MM.1S (cell line): ENCODE measurements at places on chromosomes 1 and 21.
A peak's percentile ranks its signal among the peaks of the same experiment; 100 is the strongest.

- DNase-seq = no peak
Measured at GRCh38 chr21:38741950-38742256, 63.8 kb upstream of the ETS2 start.

DNA sequence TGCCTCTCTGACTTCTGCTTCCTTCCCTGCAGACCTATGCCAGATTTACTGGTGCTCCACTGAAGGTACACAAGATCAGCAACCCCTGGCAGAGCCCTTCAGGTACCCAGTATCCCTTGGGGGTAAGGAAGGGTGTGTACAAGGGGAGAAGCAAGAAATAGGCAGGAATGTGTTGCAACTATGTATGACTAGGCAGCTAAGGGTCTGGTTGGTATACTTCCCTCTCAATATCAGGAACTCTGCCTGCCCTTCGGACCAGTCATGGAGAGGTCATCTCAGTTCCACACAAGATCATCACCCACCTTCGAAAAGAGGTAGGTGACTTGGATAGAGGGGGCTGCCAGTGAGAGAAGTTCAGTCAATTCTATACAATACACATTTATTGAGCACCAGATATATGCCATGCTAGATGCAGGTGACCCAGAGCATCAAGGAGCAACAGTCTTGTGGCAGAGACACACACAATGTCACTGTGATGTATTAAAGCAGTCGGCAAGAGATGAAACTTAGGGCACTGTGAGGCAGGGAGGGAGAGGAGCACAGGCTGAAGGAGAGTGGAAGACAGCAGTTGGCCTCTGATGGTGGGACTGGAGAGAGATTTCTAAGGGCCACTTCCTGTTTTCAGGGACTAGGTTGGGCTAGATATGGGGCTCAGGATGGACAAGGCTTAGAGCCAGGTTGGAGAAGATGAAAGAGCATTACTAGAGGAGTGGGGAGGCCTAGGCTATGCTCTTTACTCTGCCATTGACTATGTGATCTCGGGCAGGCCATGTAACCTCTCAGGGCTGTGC, 2.0 kb downstream of the MTX1 start:
- DNase-seq = no peak

- DNase-seq = peak; percentile 46
Measured at GRCh38 chr1:202145068-202145743, 669 bp upstream of the ARL8A start.

DNA sequence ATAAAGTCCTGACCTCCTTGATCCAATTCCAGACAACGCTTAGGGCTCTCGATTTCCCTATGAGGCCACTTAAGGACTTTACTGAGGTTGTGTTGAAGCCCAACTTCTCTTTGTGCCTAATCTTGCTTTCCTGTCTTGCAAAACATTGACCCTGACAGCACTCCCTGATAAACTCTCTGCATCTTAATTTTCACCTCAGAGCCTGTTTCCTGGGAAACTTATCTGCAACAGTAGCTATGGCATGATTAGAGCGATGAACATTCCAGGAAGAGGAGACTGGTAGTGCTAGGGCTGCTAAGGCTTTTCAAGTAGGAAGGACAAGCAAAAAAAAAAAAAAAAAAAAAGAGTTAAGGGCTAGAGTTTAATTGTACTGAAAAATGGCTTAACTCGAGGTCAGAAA, 118.9 kb downstream of the RGS21 start:
- no peak for DNase-seq

DNA sequence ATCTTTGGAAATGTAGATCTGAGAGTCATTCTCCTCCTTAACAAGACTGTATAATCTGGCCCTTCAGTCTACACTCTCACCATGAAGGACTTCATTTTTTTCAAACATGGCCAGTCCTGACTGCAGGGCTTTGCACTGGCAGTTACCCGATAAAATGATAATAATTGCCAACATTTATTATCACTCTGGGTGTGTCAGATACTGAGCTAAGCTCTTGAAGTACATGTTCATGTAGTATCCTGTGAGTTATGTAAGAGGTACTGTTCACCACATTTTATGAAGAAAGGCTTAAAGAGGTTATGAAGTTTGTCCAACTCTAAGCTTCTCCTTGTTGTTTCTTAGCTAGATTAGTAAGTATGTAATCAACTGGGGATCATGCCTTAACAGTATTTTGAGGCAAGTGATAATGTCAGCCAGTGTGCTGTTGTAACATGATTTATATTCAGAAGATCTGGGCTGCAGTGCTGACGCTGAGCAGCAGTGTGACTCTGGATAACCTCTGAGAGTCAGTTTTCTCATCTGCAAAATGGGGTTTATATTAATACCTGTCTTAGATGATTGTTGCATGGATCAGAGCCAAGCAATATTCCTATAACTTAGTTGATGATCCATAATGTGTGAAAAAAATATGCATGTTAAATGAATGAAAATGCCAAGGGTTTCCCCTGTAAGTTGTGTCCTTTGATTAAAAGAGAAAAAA, 42.1 kb upstream of the LEPR start:
- DNase-seq = no peak

GRCh38 chr1:185837711-185838110, 103.5 kb downstream of the HMCN1 start:
- no peak for DNase-seq

DNA sequence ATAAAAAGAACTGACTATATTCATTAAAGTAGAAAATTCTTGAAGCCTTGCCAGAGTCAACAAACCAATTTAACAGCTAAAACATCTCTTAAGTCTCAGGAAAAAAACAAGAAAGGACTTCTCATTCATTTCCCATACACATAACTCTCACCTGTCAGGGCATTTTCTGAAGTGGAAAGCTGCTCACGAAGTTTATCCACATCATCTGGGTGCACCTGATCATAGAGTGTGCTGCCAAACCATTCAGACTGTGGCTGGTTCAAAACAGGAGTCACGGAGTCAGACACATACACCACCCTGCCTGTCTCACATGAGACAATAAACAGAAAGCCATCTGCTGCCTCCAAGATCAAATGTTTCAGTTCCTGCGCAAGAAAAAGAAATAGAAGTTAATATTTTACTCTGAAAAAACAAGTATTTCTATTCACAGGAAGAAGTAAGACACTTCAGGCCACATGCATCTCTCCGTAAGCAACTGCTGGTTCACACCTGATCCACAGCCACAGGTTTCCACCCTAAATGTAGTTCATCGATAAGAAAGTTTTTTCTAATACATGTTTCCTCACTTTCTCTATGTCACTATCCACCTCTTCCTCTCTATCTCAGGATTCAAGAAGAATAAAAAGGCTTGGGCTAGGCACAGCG, 28.2 kb upstream of the CTSK start:
- DNase-seq = no peak

- no peak for DNase-seq
Measured at GRCh38 chr1:27594564-27595510, 9.1 kb downstream of the AHDC1 start.

- no peak for DNase-seq
Measured at GRCh38 chr1:204475656-204476432, 18.8 kb downstream of the PIK3C2B start.

GRCh38 chr1:34127006-34128000, 37.7 kb downstream of the CSMD2 start:
- no peak for DNase-seq

- DNase-seq = no peak
Measured at GRCh38 chr1:150389650-150390049, 25.7 kb downstream of the RPRD2 start.

GRCh38 chr1:39573736-39574624, 2.6 kb downstream of the PABPC4 start:
- DNase-seq = no peak

GRCh38 chr1:152654110-152654509, 9.1 kb upstream of the LCE2D start:
- peak; percentile 81 for DNase-seq

- no peak for DNase-seq
Measured at GRCh38 chr1:7561936-7562728, 209.0 kb upstream of the VAMP3 start.

DNA sequence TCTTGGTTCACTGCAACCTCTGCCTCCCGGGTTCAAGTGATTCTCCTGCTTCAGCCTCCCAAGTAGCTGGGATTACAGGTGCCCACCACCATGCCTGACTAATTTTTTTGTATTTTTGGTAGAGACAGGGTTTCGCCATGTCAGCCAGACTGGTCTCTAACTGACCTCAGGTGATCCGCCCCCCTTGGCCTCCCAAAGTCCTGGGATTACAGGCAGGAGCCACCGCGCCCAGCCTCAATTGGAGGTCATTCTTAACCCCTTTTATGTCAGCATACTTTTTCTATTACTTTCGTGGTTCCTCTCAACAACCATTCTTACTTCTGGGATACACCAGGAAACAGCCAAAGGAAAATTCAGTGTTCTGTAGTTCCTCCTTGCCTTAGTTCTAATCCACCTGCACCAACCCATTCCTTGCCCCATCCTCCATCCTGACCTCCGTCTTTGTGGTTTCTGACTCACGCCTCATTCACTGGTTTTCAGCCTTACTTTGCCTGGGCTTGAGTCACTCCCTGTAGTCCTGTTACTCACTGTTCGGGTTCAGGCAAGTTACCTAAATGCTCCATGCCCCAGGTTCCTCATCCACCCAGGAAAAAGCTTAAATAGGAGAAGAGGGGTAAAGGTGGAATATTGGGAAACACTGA, 12.9 kb upstream of the BCL10 start:
- DNase-seq = no peak

- no peak for DNase-seq
Measured at GRCh38 chr1:229699613-229700267, 73.7 kb downstream of the URB2 start.

DNA sequence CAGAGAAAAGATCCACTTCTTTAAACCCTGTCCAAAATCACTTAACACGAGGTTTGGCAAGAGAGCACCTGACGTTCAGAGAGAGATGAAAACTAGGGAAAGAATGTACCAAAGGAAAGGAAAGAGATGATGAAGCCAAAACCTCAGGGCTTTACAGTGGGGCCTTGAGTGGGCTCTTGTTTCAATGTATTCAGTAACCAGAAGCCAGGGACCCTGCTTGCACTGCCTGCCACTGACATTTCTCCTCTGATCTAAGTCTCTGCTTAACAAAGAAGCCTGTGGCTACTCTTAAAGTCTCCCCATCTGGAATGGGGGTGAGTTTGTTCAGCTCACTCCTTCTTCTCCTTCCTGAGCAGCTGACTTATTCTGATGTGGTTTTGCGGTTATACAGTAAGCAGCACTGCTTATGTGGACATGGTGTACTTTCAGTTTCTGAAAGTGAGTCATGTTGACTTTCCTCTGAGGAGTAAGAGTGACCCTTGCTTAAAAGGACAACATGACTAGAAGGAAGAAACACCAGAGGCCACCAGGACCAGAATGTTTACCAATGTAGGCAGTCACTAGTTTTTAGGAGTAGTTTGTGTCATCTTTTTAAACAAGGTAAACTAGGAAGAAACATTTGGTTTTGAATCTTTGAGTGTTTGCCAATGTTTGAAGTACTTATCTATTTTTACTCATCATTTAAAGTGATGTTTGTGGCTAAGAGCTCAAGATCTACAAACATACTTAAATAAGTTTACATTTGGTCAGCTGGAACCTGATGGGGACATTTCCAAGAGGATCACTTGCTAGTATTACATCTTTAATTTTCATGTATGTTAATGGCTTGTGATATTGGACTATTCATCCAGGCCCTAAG, 87.4 kb downstream of the FASLG start:
- peak; percentile 99 for DNase-seq

DNA sequence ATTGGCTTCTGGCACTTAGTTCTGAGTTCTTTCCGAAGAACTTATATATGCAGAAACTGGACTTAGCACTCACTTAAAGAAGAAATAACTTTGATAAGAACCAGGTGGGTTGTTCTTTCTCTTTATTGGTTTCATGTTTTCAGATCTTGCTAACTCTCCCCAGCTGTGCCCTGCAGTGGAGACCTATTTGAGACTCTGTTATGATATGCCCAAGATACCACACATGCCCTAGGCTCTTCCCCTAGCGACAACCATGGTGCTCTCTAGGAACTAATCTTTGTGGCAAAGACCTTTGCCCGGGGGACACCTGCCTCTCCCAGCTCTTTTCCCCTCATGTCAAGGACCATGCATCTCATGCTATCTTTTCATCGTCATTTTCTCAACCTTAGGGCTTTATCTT, 128.8 kb downstream of the PBX1 start:
- no peak for DNase-seq

DNA sequence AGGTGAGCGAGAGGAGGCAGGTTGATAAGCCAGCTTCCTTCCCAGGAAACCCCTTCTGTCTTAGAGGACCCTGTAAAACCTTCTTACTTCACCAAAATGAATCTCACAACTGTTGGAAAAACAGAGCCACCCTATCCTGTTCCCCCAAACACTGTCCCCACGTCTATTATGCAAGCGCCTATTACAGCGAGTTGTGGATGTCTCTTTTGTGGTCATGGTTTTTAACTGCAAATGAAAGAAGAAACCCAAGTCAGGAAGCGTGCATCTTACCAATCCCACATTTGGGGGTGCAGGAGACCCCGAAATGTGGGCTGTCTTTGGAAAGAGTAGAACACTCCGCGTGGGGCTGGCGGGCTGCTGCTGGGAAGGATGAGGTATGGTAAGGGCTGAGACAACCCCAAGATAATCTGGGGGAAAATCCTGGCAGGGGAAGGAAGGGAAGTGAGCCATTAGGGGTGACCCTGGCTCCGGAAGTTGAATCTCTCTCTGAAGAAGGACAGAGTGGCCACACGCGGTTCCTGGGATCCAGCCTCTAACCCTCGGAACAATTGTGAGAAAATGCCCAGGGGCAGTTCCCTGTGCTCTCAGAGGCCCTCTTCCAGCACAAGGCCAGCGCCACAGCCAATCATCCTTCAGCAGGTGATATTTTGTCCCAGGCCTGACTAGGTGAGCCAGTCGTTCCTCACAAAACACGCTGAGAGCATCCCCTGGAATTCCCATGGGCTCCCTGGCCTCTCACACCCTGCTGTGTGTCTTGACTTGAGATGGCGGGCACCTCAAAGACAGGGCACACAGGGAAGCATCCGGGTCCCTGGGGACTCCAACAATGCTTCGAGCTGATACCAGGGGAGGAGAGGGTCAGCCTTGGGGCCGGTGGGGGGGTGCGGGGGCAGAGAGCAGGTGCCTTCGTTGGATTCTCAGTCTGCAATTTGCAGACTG, 168.5 kb upstream of the IRF2BP2 start:
- DNase-seq = no peak

DNA sequence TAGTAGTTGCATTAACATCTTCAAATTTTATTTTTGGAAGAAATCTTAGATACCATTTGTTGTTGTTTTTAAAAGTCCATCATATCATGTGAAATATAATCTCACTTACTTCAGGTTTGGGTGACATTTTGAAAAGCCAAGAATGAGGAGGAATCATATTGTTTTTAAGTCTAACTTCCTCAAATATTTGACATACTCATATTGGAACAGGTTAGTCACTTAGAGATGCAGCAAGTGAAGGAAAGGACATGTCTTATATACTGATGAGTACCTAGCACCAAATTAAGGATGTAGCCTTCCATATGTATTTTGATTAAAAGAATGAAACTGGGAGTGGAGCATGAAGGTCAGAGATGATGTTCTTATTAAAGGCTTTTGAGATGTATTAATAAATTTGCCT, 23.9 kb downstream of the GBP2 start:
- no peak for DNase-seq
